ENCODE measurements at places on chromosomes 11 and 22.

- no peak for DNase-seq
Observed at GRCh38 chr11:75779960-75780359, 11.4 kb downstream of the DGAT2 start.

GRCh38 chr22:26325641-26326040 lies 103.4 kb upstream of the ASPHD2 start:
- DNase-seq: no peak

DNA sequence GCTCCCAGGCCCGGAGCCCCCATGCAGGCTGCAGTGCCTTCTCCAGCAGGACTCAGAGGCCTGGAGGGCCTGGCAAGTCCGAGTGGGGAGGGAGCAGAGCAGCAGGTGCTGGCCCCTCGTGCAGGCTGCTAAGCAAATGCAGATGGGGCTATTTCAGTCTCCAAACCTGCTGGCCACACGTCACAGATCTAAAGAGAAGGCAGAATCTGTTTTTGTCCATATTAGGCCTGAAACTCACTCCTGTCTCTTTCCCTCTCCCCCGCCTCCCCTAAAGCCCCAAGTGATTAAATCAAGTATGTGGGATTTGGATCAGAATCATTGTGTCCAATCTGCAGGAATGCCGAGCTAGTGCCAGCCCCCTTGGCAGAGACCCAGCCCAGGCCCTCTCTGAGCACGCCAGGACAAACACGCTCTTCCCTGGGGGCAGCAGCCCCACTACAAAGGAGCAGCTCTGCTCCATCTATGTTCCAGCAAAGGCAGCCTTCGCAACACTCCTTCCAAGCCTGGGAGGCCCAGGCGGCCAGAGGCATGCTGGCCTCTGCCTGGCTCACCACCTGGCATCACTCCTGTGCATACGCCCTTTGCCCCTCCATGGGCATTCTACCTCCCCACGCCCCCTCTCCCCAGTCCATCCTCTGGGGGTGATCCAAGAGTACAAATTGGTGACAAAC lies 26.5 kb downstream of the RPL27A start:
- DNase-seq: no peak

DNA sequence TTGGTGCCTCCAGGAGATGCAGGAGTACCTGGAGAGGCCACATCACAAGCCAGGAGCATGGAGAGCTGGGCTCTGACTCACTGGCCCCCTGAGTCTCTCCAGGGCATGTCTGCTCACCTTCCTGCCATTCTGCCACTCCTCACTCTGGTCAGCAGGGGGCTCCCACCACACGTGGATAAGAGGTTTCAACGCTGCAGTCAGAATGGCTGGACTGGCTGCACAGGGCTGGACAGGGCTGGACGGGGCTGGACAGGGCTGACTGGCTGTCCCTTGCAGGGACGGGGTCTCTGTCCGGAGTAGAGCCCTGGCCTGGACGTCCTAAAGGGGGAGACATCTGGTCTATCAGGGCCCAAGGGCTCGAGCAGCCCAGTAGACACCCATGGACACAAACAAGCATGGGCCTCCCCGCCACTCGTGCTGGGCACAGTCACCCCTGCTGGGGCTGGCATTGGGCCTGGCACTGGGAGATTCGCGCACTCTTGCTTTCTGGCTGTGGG lies 34.6 kb downstream of the CYTH4 start:
- DNase-seq: peak; percentile 61

- DNase-seq: no peak
Observed at GRCh38 chr11:6319704-6320410, 444 bp downstream of the CAVIN3 start.

- no peak for DNase-seq
Observed at GRCh38 chr11:1484695-1485503, 1.7 kb downstream of the MOB2 start.

- no peak for DNase-seq
Observed at GRCh38 chr11:70244698-70245097, 25.8 kb upstream of the PPFIA1 start.

- DNase-seq: no peak
Observed at GRCh38 chr22:38129856-38130255, 19.4 kb upstream of the BAIAP2L2 start.

GRCh38 chr22:27197618-27198017 lies 540.2 kb downstream of the MIAT start:
- DNase-seq: no peak

- no peak for DNase-seq
Observed at GRCh38 chr11:3153291-3153861, 11.7 kb downstream of the OSBPL5 start.

DNA sequence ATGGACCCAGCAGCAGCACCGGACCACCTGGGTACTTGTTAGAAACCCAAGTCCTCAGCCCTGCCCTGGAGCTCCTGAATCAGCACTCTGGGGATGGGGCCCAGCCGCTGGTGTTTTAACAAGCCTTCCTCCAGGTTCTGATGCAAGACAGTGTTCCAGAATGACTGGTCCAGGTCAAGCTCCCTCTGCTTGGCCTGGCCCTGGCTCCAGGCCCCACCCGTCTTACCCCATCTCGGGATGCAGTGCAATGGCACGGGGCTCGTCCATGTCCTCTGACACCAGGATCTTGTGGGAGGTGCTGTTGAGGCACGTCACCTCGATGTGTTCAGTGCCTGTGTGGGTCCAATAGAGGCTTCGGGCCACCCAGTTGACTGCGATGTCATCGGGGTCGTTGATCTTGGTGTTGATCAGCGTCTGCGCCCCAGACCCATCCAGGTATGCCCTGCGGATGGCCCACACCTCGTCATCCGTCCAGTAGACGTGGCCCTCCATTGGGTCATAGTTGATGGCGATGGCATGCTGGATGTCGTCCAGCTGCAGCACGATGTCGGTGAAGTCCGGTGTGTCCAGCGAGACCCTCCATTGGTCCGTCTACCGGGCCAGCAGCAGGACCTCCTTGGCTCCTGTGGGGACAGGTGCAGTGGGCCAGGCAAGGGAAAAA lies 140.3 kb downstream of the CRYBB2 start:
- no peak for DNase-seq

- DNase-seq: no peak
Observed at GRCh38 chr22:20953668-20954500, 13.2 kb upstream of the AIFM3 start.

DNA sequence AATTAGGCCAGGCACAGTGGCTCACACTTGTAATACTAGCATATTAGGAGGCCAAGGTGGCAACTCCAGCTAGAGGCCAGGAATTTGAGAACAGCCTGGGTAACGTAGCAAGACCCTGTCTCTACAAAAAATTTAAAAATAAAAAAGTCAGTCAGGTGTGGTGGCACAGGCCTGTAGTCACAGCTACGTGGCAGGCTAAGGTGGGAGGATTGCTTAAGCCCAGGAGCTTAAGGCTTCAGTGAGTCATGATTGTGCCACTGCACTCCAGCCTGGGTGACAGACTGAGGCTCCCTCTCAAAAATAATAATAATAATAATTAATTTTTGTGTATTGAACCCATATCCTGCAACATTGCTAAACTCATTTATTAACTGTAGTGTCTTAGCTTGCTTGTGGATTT lies 15.3 kb upstream of the TRIM29 start:
- DNase-seq: no peak

- DNase-seq: no peak
Observed at GRCh38 chr11:49377978-49378377, 169.6 kb upstream of the FOLH1 start.

- DNase-seq: no peak
Observed at GRCh38 chr11:130897262-130898182, 18.8 kb downstream of the SNX19 start.

- DNase-seq: no peak
Observed at GRCh38 chr11:112163875-112164685, at the start of gene IL18. Gene IL18 (minus strand): TSS chr11:112164094. CDS start chr11:112155053, 9,041 bp downstream.

DNA sequence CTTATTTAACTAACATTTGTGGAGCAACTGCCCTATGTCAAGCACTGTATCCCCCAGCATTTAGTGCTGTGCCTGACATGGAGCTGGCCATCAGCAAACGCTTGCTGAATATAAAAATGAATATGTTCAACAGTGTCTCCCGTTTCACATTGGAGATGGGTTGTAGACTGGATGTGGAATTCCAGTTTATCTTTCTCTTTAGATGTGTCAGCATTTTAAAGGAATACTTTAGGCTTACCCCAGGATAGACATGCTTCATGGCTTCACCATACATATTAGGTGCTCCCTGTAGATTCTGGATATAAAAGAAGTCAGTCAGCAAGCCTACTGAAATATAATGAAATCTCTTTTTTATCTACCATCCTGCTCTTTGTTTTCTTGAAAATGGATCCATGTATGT lies 21.3 kb upstream of the TPH1 start:
- no peak for DNase-seq

GRCh38 chr11:86678296-86678695 lies 5.9 kb upstream of the ME3 start:
- DNase-seq: no peak

DNA sequence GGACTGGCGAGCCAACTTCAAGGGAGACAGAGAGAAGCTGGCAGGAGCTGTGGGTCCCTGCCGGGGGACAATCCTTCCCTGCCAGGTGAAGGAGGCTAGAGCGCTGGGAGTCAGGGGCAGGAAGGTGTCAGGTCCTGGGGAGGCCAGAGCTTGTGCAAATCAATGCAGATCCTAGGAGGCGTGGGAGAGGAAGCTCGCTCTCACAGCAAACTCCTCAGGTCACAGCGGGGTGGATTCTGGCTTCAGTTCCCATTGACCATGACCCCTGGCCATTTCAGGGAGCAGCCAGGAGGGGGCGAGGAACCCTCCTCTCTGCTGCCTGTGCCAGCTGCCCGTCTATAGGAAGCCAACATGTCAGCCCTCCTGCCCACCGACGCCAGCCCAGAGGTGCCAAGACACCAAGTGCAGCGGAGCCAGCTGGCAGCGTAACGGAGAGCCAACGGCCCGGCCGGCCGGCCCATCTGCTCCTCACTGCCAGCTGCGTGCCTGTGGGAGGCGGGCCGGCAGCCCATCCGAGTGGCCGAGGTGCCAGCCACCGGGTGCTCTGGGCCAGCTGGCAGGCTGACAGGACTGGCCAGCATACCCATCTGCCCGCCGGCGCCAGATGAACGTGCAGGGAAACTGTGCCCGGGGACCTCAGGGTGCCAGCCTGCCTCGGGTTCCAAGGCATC lies 374.8 kb downstream of the MIAT start:
- no peak for DNase-seq

DNA sequence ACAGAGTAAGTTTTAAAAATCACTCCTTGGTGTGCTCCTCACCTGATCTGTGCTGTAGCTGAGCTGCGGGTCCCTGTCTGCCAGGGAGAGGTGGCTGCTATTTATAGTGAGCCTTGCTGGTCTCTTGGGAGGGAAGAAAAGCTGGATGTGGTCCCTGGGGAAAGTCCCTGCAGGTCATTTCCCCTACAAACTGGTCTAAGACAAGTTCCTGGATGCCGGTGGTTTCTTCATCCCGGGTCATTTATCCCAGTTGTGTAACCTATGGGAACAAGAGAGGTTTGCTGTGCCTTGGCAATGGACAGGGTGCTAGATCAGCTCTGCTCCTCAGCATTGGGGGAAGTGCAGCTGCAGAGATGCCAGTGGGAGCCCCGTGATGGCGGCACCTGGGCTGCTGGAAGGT lies at the start of gene SAA2:
SAA2 (minus strand) TSS at position 108 of the 400 bp plus-strand sequence. CDS start 657 bp downstream, outside the sequence.
- no peak for DNase-seq

- no peak for DNase-seq
Observed at GRCh38 chr22:24736526-24737053, 37.9 kb downstream of the PIWIL3 start.

DNA sequence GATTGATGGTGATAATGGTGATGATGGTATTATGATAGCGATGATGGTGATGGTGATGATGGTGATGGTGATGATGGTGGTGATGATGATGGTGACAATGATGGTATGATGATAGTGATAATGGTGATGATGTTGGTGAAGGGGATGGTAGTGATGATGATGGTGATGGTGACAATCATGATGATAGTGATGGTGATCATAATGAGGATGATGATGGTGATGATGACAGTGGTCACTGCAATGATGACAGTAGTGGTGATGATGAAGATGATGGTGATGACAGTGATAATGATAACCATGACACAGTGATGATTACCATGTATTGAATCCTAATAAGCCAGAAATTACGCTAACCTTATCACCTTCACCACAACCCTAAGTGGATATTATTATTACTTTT lies 128.2 kb downstream of the SHANK2 start:
- DNase-seq: no peak

- DNase-seq: no peak
Observed at GRCh38 chr11:115226556-115226955, 277.7 kb downstream of the CADM1 start.

GRCh38 chr11:64621283-64622019 lies 30.4 kb downstream of the SLC22A12 start:
- DNase-seq: no peak

- no peak for DNase-seq
Observed at GRCh38 chr11:1163321-1163910, 5.7 kb downstream of the MUC5AC start.

GRCh38 chr11:105489446-105489845 lies 120.4 kb upstream of the GRIA4 start:
- no peak for DNase-seq

DNA sequence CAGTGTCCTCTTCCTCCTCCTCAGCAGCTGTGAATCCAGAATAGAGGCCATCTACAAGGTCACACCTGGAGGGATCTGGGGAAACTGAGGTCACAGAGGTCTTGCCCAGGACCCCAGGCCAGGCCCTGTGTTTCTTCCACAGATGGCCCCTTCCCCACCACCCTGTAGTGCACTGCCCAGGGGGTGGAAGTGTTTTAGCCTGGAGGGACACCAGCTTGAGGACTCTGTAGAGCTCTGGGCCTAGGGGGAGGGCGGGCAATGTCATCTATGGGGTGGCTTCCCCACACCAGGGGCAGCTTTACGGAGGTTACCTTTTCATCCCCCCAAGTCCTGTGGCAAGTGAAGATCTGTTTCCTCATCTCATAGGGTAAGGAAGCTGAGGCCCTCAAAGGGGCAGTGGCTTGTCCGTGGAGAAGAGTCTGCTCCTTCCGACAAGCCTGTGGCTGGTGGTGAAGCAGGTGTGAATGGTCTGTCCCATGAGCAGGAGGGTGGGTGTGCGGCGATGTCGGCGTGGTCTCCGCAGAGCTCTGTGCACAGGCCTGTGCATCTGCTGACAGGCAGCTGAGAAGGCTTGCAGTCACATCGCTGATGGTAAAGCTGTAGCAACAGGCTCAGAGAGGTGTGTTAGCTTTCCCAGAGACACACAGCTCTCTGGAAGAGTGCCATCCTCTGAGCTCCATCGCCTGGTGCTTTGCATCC lies 74.1 kb upstream of the WNT7B start:
- no peak for DNase-seq

- DNase-seq: no peak
Observed at GRCh38 chr11:12122083-12122482, 11.7 kb downstream of the MICAL2 start.

- no peak for DNase-seq
Observed at GRCh38 chr22:46454504-46455269, 82.7 kb downstream of the CELSR1 start.

DNA sequence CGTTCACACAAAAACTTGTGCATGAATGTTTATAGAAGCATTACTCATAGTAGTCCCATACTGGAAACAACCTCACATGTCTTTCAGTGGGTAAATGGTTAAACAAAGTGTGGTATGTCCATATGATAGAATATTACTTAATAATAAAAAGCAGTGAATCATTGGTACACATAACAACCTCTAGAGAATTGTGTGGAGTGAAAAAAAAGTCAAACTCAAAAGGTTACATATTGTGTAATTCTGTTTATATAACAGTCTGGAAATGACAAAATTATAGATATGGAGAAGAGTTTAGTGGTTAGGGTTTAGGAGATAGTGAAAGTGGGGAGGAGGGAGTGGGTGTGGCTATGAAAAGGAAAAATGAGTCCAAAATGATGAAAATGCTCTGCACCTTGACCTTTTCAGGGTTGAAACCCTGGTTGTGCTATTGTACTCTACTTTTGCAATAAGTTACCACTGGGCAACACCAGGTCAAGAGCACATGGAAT lies 243.4 kb upstream of the DDI1 start:
- no peak for DNase-seq

GRCh38 chr11:1921574-1922141 lies 2.2 kb downstream of the TNNT3 start:
- no peak for DNase-seq
